ENCODE measurements at places on chromosomes 12 and 14.
A peak's percentile ranks its signal among the peaks of the same experiment; 100 is the strongest.

- no peak for DNase-seq
Observed at GRCh38 chr12:45893240-45893639, 97.1 kb downstream of the SCAF11 start.

- DNase-seq = no peak
Observed at GRCh38 chr12:42935756-42936155, 346.2 kb upstream of the PRICKLE1 start.

- DNase-seq = peak; percentile 29
Observed at GRCh38 chr12:110688446-110689280, at the start of gene HVCN1. HVCN1 (minus strand) TSS chr12:110689115; CDS start chr12:110683245, 5,870 bp downstream.

DNA sequence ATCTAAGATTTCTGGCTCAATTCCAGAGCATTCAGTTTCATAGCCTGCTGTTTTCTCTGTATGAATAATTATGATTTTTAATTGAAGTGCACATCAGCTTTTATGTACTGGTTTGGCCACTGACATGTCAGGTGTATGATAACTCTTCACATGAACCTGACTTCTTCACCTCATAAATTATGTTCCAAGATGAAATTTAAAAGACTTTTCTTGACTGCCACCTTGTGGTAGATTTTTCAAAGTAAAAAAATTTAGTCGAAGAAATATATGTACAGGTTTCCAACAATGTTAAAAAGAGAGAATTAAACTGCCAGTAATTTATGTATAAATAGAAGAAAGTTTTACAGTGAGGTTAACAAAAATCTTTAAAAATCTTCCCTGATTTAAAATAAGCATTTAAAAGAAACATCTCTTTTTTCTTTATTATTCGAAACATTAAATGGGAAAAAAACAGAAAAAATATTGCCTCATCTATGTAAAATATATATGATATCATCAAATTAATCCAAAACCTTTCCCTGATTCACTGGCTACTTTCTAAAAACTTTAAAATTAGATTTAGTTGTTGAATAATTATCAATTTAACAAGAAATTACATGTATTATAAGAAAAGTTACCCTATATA is 124.9 kb upstream of the ATXN7L3B start:
- no peak for DNase-seq

DNA sequence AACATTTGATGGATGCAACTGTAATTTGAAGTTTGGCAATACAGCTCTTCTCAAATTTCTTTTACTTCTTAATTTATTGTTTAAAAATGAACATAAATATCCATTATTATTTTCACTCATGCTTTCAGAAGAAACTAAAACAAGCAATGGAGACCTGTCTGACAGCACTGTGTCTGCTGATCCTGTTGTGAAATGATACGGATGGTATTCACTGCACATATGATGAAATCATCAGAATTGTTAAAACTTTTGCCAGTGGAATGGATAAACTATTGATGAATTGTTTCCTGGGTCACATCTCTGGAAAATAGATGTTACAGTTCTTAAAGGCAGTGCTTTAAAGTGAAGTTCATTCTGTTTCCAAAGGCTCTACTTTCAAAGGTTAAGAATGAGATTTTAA is 59.2 kb downstream of the WASHC4 start:
- no peak for DNase-seq

- DNase-seq = no peak
Observed at GRCh38 chr12:62862259-62862881, 72.6 kb downstream of the PPM1H start.

- no peak for DNase-seq
Observed at GRCh38 chr12:26396402-26396801, 201.0 kb downstream of the SSPN start.

GRCh38 chr12:104714369-104714768 is 243.7 kb downstream of the SLC41A2 start:
- DNase-seq = no peak

- DNase-seq = no peak
Observed at GRCh38 chr12:132998741-132999140, 12.6 kb downstream of the ZNF26 start.

- DNase-seq = no peak
Observed at GRCh38 chr12:46207644-46208043, 61.2 kb downstream of the SLC38A1 start.

DNA sequence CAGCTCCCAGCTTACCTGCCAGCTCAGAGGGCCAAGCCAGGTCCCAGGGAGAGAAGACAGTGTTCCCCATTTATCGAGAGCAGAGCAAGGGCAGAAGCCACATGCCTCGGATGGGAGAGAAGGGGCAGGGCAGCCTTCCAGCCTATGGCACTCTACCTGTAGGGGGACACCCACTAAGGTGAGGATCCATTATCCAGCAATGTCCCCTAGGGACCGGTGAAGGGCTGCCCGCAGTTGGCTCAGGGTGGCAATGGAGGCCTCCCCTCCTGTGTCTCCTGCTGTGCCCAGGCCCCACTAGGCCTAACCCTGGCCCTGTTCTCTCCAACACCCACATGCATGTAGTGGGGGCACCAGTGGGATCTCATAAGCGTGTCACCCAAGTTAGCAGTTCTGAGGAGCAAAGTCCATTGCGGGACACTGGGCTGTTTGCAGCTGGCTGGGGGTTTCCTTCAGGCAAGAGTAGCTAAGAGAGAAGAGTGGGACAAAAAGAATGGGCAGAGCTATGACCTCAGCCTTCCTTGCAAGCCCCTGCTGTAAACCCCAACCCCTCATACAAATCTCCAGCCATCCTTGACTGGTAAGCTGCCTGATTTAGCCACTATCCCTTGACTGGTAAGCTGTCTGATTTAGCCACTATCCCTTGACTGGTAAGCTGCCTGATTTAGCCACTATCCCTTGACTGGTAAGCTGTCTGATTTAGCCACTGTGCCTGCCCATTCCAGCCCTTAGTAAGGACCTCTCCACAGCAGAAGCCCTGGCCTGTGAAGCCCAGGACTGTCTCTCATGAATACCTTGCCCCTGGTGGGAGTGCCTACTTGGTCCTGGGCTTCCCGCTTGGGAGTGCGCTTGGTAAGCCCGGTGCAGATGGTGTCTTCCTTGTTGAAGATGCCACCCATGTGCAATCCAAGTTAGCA is 5.2 kb upstream of the ASB2 start:
- no peak for DNase-seq

GRCh38 chr14:64706119-64706592 is 1.9 kb downstream of the PLEKHG3 start:
- DNase-seq = no peak

GRCh38 chr12:31729705-31730104 is 884 bp upstream of the AMN1 start:
- DNase-seq = no peak

DNA sequence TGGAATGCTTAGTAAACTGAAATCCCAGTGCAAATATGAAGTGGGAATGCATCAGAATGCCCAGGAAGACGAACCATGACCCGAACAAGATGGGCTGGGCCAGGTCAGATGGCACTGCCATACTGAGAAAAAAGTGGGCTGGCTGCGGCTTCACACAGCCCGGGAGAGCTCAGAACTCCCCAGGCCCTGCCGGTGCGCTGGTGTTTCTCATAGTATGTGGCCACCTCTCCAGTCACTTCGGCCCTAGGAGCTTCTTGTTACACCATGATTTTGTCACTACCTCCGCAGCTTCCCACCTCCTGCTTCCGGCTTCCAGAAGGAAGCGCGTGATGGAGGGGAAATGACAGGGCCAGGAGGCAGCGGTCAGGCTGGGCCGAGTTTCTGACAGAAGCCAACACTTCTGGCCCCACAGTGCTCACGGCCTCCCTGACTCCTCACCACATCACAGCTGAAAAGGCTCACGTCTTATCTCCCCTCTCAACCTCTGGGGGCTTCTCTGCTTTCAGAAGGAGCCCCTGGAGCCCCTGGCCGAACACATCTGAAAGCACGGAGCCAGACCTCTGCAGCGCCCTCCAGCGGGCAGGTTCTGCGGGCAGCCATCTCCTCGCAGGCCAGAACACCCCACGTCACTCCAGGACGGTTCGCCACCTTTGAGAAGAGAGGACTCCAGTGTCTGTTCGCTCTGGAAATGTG is 30.7 kb downstream of the DAD1 start:
- DNase-seq = no peak

- no peak for DNase-seq
Observed at GRCh38 chr12:115320967-115321366, 637.0 kb upstream of the TBX3 start.

GRCh38 chr14:23445773-23446172 is 10.3 kb upstream of the MYH7 start:
- DNase-seq = no peak

- DNase-seq = no peak
Observed at GRCh38 chr14:63908667-63909264, 56.0 kb downstream of the SYNE2 start.

DNA sequence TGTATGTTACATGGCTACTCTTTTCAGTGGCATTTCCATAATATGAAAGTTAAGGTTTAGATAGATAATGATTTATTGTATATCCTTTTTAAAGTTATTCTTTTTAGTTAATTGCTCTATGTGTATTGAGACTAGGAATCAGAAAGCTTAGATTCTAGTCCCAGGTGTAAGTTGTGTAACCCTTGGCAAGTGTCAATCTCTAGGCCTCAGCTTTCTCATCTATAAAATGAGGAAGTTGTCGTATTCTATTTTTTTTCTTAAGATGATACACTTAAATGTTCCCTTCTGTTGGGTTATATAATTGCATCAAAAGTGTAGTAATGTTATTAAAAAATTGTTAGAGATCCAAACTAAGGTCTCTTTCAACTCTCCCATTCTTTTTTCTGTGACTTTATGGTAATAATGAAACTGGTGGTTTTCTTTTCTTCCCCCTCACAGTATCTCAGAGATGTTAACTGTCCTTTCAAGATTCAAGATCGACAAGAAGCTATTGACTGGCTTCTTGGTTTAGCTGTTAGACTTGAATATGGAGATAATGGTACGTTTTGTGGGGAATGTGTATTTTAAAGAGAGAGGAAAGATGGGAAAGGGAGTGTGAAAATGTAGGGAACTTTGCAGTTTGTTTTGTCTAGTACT is 4.1 kb downstream of the RTRAF start:
- DNase-seq = no peak

DNA sequence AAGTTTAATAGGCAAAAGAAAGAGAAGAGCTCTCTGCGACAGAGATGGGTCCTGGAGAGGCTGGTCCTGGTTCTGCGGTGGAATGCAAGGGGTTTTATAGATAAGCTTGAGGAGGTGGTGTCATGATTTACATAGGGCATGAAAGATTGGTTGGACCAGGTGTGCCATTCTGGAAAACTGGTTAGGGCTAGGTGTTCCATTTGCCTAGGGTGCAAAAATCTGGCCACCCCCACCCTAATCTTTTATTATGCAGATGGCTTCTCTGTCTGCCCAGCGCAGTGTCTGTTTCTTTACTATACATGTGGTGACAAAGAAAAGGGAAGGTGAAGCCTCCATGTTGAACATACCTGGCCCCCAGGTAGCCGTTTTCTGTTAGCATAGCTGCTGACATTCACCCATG is 65.4 kb downstream of the ERC1 start:
- no peak for DNase-seq

GRCh38 chr12:103851127-103851526 is 10.1 kb upstream of the NT5DC3 start:
- no peak for DNase-seq

- DNase-seq = no peak
Observed at GRCh38 chr14:40340708-40341107, 908.5 kb upstream of the FBXO33 start.

- DNase-seq = no peak
Observed at GRCh38 chr14:51479584-51480325, 172.0 kb upstream of the FRMD6 start.

DNA sequence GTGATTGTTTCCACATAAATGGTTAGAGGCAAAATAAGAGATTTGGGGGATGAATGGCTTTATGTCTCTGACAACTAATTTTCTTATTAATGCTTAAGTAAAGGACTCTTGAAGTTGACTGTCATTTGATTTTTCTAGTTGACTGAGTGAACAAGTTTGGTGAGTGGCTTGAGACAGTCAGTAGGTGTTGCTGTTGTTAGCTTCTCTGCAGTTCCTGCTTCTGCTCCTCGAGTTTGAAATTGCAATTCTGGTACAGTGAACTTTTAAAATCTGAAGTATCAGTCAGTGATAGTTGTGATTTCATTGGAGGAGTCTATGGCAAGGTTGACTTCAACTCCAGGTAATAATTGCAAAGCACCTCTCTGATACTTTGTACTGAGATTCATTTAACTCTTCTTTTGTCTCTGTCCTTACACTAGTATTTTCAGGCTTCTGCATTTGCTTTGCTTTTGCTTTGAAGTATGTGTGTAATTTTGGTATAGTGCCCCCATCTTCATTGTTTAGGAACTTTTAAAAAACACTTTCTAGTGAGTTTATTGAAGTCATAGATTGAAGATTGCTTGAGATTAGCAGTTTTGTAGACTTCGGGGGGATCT is 415.5 kb downstream of the PCNX1 start:
- no peak for DNase-seq

DNA sequence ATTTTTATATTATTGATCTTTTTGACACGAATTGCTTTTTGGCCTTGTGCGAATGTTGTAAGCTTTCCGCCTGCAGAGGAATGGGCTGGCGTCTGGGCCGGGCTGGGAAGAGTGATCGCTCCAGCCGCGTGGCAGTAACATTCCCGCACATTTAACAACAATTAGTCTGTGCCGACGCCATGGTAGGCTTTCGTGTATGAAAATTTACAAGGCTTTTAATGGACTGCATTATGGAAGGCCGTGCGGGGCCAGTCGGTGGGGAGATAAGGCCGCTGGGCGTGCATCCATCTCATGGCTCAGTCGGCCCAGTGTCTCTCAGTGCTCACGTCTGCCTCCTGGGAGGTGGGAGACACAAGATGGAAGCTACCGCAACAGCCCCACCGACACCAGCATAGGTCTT is 142.2 kb downstream of the PHETA1 start:
- DNase-seq = no peak

DNA sequence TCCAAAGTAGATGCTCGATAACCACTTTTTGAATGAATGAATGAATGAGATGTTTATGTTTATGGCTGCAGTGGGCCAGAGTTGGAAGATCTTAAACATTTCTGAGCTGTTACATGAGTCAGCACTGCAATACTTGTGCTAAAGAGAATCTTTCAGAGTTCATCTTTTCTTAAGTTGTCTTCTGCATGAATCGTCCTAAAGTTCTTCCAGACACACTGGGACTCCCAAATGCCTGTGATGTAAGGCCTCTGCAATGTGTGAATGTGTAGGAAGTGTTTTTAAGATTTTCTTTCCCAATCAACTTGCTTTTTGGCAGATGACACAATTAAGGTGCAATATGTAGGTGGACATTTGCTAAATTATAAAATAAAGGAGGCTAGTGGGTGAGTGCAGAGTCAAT is 50.3 kb upstream of the TRIM9 start:
- DNase-seq = no peak

- DNase-seq = no peak
Observed at GRCh38 chr14:51327376-51327775, 87.3 kb downstream of the TMX1 start.

Data from activated T-helper 1 cell treated with anti-CD3 and anti-CD28 coated beads, Interleukin-2, amount 50 U/mL, for 16 hours (primary cell).